CD4-positive, alpha-beta T cell treated with Interferon alpha-2 for 1 hour (primary cell): ENCODE measurements at places on chromosomes 4 and X.
A peak's percentile ranks its signal among the peaks of the same experiment; 100 is the strongest.

DNA sequence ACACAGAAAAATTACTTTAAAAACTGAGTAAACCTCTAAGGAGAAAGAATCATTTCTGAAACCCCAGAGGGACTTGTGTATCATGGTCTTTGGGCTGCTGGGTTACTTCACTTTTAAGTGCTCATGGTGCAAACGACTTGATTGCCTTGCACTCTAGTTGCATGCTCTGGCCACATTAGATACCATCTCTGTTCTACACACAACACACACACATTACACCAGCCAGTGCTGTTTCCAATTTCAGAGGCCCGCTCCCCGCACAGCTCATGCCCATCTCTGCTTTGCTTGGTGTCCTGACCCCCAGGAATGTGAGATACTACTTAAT lies 2.1 kb downstream of the PPP3CA start:
- DNase-seq = no peak

DNA sequence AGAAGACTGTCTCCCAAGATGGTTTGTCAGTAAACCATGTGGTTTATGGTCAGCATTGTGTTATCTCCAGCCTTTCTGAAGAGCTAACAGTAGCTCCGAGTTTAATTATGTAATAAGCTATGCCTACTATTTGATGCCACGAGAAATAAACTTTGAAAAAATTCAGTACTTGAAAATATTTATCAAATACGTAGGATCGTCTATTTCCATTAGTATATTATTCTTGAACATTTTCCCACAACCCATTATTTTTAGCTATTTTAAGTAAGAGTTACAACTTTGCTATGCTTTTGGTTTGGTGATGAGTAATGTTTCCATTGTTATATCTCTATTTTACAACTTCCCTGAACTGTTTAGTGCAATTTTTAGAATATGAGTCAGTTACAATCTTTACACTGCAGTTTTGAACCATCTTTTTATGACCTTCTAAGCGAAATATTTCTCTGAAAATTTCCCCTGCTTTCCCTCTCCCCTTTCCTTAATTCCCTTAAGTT lies 44.5 kb upstream of the TRIM2 start:
- DNase-seq = no peak

DNA sequence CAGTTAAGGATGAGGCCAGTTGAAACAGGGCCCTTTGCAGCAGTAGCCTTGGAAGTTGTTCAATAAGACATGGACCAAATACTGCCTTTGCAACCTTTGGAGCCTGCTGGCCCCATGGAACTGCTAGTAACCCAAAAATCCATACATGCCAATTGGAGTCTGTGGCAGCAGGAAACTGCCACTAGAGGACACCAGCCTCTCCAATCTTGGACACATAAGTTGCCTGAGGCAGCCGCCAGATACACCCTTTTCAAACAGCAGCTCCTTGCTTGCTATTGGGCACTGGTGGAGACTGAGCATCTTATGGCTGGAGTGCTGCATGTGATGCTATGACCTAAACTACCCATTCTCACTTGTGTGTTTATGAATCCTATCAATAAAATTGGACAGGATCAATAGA lies 14.8 kb upstream of the LAP3 start:
- DNase-seq = no peak

GRCh38 chr4:12452291-12452690 lies 1023.6 kb upstream of the HS3ST1 start:
- no peak for DNase-seq

DNA sequence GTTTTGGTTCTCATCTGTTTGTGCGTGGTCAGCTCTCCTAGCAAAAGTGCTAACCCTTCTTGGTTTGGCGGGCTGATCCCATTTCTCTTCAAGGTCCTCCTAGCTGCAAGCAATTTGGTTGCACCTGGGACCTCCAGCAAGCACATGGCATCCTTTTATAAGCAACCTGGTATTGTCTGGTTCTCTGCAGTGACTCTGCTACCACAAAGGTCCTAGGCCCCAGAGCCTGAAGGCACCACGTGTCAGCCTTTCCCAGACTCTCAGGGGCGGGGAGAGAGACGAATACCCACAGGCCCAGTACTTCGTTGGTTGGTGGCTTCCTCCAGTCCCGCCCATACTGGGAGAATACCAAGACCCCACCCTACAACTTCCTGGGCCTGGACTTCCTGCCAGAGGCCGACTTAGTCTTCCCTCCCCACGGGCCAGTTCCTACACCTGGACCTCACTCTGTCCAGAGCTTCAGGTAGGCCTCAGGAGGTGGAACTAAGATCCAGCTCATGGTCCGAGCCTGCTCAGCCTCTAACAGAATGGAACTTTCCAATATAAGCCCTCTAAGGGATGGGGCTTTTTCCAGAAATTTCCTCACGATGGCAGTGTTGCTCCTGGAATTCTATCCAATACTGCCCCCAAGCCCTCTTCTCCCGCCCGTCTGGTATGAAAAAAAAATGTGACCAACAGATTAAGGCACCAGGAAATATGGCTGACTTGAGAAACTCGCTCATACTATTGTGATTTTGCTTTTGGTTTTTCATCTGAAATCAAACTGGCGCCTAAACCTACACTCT lies 192.5 kb upstream of the STK26 start:
- peak; percentile 70 for DNase-seq

DNA sequence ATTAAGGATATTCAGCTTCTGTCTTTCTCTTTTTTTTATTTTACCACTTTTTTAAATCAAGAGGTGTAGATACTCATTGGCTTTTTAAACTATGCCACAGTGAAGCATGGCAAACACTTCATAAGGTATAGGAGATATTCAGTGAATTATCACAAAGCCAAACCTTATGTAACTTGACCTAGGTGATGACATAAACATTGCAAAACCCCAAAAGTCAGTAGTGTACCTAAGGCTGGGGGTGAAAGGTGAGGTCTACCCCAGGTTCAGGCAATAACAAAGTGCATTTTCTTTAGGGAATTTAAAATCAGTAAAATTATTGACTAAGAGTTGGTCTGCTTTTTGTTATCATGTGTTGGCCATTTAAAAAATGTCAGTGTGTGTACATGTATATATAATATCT lies 39.1 kb downstream of the CDKL5 start:
- no peak for DNase-seq
